HS-27A (cell line): ENCODE measurements at places on chromosomes 13 and 19.
A peak's percentile ranks its signal among the peaks of the same experiment; 100 is the strongest.

DNA sequence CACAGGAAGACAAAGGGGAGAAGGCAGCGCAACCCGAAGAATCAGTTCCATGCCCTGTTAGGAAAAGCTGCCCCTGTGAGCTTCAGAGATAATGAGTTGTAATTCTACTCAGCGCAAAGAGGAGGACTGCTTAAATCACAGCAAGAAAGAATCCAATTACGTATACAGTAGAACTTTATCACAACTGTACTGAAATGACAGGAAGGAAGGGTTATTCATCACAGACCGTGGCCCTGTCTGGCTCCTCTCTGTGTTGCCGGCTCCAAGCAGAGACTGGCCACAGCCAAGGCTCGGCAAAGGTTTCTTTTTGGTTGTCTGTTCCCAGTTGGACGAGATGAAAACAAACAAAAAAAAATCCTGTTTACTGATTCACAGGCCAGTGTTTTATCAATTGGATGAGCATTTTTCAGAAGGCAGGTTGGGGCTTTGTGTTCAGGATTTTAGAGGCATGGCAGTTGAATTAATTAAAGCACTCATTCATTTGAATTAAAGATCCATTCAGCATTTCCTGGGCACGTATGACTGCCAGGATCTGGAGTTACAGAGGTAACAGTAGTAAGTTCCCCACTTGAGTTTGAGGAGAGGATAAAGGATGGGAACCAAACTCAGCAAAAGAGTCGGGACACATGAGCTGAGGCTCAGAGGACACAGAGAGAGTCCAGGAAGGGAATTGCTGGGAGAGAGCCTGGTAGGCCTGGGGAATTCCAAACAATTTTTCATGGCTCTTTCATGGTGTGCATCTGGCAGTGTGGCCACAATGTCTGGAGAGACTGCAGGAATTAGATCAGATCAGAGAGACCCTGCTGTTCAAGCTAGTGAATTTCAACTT is 341.0 kb downstream of the DNAJC15 start:
- no peak for DNase-seq

DNA sequence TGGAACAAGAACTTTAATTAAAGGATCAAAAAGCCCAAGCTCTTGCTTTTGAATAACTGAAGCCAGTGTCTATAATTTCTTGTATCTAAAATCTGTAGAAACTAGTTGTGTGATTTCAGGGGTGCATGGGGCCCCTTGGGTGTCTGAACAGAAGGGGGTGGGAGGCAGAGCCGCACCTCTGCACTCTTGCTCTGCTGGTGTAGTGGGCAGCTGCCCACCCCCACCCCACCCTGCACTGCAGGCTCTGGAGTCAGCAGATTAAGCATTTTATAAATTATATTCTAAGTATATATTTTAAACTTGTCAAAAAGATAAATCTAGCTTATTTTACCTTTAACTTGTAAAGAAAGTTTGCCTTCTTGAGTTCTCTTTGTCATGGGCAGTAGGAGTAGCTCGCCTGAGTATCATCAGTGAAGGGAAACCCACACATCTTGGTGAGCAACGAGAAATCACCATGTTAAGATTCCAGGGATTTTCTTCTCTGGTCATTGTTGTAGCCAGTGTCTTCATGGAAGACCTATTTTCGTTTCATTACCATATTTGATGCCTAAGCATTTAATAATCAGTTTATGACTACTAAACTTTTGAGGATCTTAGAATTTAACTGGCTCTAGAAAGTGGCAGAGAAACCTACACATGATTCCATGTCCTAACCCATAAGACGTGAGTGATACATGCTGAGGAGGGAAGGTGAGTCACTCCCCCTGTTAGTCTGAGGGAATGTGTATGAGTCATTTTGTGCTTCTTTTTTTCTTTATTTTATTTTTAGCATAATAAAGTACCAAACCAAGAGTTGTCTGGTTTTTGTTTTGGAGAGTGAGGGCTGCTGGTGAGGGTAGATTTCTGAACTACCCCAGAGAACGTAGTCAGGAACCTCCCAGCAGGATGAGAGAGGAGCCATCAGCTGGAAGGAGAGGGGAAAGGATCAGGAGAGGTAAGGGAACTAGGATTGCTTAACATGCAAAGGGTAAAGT is 7.7 kb downstream of the UBE2L5 start:
- no peak for DNase-seq

GRCh38 chr13:109700176-109700575 is 86.2 kb downstream of the IRS2 start:
- peak; percentile 11 for DNase-seq

- no peak for DNase-seq
These were observed 174.6 kb downstream of the COL4A1 start for GRCh38 chr13:110132225-110132982.

DNA sequence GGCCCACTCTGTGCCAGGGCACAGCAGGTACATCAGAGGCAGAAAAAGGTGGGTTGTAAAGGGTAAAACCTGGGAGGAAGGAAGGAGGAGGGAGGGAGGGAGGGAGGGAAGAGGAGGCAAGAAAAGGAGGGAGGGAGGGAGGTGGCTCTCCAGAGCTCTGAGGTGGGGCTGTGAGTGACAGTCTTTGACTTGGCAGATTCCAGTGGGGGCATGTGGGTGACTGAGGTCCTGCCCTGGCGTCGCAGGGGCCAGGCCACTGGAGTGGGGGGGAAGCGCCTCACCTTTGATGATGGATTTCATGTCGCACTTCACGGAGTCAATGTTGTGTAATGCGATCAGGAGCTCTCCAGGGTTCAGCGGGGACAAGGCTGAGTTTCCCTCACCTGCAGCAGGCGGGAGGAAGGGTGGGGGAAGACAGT is 6.0 kb upstream of the RSPH6A start:
- DNase-seq = no peak

GRCh38 chr13:42275098-42275471 is 3.1 kb downstream of the AKAP11 start:
- DNase-seq = no peak

GRCh38 chr19:40768869-40769268 is 6.5 kb upstream of the MIA start:
- DNase-seq = no peak

DNA sequence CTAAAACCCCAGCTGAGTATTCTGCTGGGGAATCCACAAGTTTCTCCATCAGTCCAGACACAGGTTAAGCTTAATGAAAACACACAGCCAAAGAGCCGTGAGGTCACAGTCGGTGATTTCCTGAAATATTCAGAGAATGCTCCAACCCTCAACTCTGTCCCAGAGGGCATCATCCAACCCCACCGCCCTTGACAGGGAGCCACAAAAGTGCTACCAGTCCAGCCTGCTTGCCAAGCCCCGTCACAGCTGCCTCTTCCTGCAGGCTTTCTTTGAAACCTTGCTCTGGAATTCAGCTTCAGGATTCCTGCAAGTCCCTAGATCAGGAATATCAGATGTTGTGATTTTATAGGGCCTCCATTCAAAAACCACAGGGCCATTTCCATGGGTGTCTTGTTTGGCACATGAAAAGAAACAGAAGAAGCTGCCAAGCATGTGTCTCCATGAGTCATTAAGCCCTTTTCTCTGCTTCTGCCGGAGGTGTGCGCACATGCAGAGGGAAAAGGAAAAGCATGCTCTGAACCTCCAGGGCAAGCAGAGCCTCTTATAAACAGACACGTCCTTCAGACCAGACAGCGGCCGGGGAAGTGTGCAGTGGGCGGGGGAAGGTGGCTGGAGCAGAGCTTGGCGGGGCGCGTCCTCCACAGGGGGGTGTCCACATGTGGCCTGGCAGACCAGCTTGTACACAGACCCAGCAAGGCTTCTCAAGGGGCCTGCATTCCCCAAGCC is 164.7 kb downstream of the KATNAL1 start:
- DNase-seq = peak; percentile 81

DNA sequence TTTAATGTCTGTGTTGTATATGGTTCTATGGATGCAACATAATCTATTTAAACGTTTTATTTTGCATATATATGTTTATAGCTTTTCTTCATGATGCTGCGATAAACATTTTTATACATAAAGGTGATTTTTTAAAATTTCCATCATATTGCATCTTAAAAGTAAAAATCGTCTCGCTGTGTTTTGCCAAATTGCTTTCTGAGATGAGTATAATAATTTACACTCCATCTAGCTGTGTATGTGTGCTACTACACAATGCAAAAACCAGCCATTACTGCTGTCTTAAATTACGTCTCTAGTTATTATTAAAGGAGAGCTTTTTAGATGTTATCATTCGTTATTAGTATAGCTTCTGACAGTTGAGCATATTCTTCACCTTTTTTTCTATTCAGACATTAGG is 37.2 kb downstream of the METTL21C start:
- DNase-seq = no peak

DNA sequence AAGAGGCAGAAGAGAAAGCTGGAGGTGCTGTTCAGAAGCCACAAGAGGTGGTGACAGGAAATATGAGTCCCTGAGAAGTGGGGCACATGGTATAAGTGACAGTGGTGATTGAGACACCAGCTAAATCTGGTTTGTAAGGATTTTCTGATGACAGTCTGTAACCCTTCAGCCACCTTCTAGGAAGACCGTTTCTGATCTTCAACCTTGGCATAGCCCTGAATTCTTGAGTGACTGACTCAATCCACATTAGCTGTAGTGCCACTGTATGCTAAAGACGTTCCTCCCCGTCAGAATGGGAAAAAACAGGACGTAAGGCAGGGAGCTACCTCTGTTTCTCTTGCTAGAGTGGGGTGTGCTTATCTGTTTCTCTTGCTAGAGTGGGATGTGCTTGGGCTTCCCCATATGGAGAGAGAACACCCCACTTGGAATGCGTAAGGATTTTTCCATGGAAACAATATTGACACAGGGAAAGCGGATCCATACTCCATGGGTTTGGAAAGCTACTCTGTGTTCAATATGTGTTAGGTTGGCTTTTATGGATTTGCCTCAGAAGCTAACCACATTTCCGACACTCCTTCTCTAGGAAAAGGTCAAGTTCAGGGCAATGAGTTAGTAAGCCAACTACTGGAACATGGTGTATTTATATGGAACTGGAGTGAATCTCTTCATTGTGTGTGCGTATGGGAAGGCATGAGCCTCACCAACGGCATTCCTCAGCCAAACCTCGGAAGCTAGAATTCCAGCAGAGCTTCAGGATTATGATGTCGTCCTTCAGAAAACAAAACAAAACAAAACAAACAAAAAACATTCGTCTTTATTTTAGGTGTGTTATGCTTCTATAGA is 948.8 kb upstream of the SLC10A2 start:
- DNase-seq = no peak

DNA sequence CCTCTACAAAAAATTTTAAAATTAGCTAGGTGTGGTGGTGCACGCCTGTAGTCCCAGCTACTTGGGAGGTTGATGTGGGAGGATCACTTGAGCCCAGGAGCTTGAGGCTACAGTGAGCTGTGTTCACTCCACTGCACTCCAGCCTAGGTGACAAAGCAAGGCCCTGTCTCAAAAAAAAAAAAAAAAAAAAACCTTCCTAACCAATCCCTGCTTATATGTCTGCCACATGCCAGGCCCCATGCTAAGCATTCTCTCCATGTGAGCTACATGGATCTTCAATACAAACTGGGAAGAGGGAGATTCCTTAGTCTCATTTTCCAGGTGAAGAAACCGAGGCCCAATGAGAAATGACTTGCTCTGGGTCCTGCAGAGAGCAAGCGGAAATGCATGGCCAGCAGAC is 2.3 kb upstream of the OVOL3 start:
- DNase-seq = no peak

GRCh38 chr13:33992881-33993336 is 175.0 kb downstream of the RFC3 start:
- no peak for DNase-seq

DNA sequence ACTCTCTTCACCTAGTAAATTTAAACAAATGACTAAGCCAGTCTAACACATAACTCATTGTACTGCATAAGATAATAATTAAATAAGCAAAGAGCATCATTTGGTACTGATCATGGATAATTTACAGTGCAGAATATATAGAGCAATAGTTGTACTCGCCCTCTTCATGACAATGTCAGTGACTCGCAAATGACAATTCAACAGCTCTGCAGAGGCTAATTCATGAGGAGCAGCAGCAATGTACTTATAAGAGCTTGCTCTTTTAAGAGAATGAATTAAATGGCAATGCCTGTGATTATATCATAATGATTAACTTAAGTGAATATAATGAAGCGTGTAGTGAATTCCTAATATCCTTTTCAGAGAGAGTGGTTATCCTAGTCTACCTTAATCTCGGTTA is 284.5 kb upstream of the PCDH20 start:
- DNase-seq = no peak

DNA sequence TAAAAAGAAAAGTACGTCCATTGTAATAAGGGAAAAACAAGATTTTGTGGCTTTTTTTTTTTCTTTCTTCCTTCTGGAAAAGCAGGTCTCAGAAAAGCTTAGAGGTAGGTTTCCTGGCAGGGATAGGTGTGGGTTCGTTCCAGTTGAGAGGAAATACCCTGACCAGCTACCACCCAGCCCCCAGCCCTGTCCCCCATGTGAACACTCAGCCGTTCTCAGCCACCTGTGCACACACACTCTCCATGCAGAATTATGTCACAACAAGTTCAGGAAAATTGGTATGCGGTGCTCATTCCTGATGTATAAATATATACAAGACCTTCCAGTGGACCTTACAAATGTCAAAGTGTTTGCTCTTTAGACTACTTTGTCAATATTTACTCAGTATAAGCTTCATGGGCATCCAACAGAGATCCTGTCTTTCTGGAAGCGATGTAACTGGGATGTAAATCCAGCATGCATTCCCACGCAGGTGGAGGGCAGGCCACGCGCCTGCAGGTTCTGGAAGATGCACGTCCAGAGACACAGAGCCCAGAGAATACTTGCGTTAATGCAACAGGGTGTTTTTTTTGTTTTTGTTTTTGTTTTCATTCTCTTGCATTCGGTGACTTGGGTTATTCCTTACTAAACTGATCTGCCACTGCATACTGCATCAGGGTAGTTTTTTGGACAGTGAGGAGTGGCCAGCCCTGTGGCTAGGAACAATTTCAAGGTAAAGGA is 68.8 kb downstream of the TSHZ3 start:
- DNase-seq = no peak

- DNase-seq = no peak
These were observed 117.3 kb downstream of the POSTN start for GRCh38 chr13:37481011-37481884.

- DNase-seq = no peak
These were observed 23.5 kb downstream of the CAPS start for GRCh38 chr19:5937550-5937949.

- DNase-seq = no peak
These were observed 2.8 kb downstream of the BRME1 start for GRCh38 chr19:13902993-13903555.

DNA sequence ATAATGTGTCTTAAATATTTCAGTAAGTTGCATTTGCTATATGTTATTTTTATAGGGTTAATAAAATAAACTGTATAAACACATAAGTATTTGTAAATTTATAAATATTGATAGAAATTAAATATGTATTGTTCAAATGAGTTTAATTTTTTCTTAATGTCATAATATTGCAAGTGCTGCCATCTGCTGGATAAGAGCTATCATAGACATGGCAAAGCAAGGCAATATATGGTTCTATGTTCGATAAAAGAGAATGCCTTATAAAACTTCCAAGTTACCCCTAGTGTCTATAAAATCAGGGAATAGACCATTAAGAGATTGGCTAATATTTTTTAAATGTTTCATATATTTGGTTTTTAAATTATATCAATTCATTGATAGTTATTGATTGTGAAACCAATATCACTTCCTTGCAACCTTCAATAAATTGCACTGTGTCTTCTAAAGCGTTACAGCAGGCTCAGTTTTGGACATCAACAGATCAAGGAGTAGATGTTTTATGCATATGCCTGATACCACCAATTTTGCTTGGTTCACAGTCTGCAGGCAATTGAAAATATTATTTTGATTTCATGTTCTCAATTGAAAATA is 29.0 kb upstream of the SLITRK6 start:
- DNase-seq = no peak

GRCh38 chr19:16266586-16266942 is 58.1 kb upstream of the KLF2 start:
- DNase-seq = no peak
